ENCODE measurements at places on chromosomes 5 and 9.

DNA sequence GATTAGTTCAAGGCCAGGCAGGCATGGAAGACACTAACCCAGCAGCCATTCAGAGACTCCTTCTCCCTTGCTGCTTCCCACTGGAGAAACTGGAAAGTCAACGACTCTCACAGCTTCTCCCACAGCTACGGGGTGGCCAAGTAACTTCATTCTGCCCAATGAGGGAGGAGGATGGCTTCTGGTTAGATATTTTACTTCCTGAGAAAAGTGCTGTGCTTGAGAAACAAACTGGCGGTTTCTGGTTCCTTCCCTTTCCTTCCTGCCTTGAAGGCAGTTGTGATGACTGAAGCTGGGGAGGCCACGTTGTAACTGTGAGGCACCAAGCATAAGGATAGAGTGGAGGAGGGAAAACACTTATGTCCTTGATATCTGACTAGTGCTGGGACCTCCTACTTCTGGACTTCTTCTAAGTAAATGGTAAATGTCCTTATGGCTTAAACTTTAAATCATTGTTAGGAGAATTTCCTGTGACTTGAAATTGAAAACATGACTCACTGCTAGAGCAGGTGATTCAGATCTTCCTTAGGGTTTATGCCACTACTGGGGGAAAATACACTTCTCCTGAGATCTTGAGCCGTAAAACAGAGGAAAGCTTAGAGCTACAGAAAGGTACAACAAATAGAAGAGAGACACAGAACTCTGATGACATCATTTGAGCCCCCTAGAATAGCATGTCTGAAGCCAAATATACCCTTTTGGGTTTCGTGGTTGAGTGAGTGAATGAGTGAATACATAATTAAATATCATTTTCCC, 3.1 kb upstream of the GNPDA1 start:
- no peak for DNase-seq

DNA sequence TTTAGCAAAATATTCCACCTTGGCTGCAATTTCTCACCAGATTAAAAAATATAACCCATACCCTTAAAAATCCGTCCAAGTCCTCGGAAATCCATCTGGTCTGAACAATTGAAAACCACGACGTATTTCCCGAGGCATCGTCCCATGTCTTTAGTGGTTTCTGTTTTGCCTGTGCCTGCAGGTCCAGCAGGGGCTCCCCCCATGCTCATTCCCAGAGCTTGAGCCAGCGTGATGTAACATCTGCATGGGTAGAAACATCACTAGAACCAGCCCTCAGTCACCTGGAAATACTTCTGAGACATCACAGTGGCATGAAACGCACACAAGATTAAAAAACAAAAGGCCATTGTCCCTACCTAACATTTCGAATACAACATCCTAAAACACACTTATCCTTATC, 114.0 kb downstream of the DNAH5 start:
- no peak for DNase-seq

- no peak for DNase-seq
Observed at GRCh38 chr9:88820055-88820454, 171.2 kb upstream of the S1PR3 start.

- DNase-seq, result no peak
Observed at GRCh38 chr5:53034832-53035231, 45.7 kb downstream of the ITGA2 start.

DNA sequence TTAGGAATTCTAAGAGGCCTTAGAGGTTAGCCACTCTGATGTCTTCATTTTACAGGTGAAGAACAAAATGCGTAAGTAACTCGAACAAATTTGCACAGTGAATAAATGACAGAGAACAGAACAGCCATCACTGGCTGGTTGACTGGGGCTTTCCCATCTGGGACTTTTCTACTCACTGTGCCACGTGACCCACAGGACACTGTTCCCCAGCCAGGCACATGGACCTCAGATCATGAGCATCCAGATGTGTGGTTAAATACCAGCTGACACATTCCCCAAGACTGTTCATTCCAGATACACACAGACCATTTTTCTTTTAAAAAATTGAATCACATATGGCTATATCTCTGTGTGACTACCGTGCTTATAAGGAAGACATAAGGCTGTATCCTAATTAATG, 25.8 kb upstream of the MED10 start:
- DNase-seq, result no peak

- no peak for DNase-seq
Observed at GRCh38 chr5:130099008-130099407, 194.7 kb downstream of the CHSY3 start.

GRCh38 chr5:118115791-118116190, 872.6 kb downstream of the DTWD2 start:
- DNase-seq, result no peak

GRCh38 chr5:94432499-94432898, 185.9 kb downstream of the KIAA0825 start:
- no peak for DNase-seq

Measured in stimulated activated CD8-positive, alpha-beta memory T cell treated with anti-CD3 and anti-CD28 coated beads, Interleukin-15, amount 100 ng/mL, for 48 hours (primary cell).